Neural crest cell (in vitro differentiated cells): ENCODE measurements at places on chromosomes 1 and 21. TPM values are rescaled to one million over a fixed set of nuclear protein-coding genes. Genes with fewer than 3 reads are reported as not detected.

Gene CYP4Z1
- total RNA-seq: not detected in 2 replicates

Gene ADAM30
- not detected in 2 replicates for total RNA-seq

Gene DHCR24
- 396 and 417 TPM in 2 replicates for total RNA-seq

Gene CZIB
- total RNA-seq: 82.2 and 84.1 TPM in 2 replicates

Gene MYCL
- total RNA-seq: 23.0 and 25.8 TPM in 2 replicates

Gene ANGPTL1
- total RNA-seq: 0.21 and 0.96 TPM in 2 replicates

DNA sequence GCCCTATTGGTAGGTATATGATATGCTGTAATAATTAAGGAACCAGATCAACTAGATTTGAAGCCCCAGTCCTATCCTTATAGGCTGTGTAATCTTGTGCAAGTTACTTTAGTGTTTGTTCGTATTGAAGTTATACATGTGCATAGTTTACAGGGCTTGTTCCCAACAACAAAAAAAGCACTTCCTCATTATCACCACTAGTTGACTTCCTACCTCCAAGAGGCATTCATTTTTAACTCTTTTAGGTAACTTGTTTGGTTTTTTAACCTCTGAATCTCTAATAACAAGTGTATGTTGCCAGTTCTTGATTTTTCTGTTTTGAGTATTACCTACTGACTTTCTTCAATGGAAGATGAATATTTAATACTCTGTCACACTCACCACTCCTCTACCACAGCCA, 71.9 kb downstream of the ST3GAL3 start:
- DNase-seq: no peak

GRCh38 chr21:42745511-42746239, 92.3 kb downstream of the PDE9A start:
- no peak for DNase-seq

GRCh38 chr1:183946320-183946613, 91.3 kb downstream of the COLGALT2 start:
- DNase-seq: no peak

DNA sequence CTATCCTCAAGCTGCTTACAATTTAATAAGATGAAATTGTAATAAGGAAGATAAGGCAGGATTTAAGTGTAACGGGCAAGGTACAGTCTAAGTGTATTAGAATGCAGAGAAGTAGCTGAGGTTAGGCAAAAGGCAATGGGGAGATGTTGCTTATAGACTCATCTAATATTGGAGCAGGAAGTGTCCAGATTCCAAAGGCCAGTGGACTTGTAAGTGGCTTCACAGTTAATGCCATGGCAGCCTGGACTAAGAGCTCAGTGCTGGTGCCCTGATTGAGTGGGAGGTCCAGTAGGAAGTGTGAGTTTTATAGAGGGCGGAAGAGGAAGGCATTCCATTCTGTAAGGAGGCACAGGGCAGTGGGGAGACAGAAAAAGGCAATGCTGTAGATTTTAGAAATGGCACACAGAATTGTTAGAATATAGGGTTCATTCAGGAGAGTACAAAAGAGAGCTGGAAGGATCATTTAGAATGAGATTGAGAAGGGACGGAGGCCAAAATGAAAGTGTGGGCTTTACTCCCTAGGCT, 12.6 kb downstream of the MAP3K21 start:
- no peak for DNase-seq

DNA sequence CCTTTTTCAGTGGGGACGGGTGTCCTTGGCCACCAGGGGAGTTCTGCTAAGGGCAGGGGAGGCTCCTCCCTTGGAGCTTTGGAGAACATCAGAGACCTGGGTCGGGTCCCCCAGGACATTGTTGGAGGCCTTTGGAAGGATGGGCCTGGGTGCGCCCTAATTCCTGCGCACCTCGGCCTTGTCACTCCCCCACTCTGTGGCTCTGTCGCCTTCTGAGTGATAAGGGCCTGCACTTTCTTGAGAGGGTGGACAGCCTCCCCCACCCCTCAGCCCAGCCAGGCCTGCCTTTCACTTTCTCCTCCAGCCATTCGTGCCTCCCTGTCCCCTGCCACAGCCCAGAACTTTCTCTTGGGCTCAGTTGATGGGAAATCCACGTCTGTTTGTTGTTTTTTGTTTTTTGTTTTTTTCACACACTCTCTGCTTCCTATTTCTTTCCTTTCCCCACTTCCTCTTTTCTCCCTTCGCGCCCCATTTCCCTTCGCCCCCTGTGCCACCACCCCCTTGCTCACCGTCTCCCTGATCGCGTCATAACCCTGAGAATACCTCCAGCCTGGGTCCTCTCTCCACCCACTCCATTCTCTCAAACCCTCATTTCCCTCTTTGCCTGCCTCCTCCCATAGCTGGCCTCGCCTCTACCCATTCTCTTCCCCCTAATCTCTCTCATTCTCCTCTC, 85.6 kb downstream of the PAX7 start:
- DNase-seq: no peak

- no peak for DNase-seq
Measured at GRCh38 chr1:115186711-115187265, 97.5 kb upstream of the TSPAN2 start.

GRCh38 chr1:18814874-18815531, 44.5 kb downstream of the TAS1R2 start:
- no peak for DNase-seq
